ENCODE measurements at places on chromosomes 12 and 14. TPM values are rescaled to one million over a fixed set of nuclear protein-coding genes. Genes with fewer than 3 reads are reported as not detected.

FIGNL2 gene
- total RNA-seq = 1.0 TPM

FOXN4 gene
- not detected for total RNA-seq

PLEKHG7 gene
- 0.52 TPM for total RNA-seq

A2M gene
- 244 TPM for total RNA-seq

DACT1 gene
- 32.4 TPM for total RNA-seq

LRTM2 gene
- total RNA-seq = not detected

All from skeletal muscle tissue (tissue), 5 donors.